Ureter (tissue), 1 donor: ENCODE measurements at places on chromosomes 11 and 22. TPM values are rescaled to one million over a fixed set of nuclear protein-coding genes. Genes with fewer than 3 reads are reported as not detected.

The SYT7 gene
- total RNA-seq: 6.7 TPM

The UPK2 gene
- total RNA-seq: 240 TPM

The TIMP3 gene
- total RNA-seq: 279 TPM

The MAPK8IP2 gene
- 0.83 TPM for total RNA-seq

The GSTP1 gene
- total RNA-seq: 771 TPM

The KCNJ5 gene
- total RNA-seq: 0.94 TPM

The HEPACAM gene
- 0.68 TPM for total RNA-seq

The CALCA gene
- not detected for total RNA-seq

The ART1 gene
- total RNA-seq: not detected

The RAG1 gene
- total RNA-seq: 1.1 TPM

The GALNT18 gene
- total RNA-seq: 13.3 TPM

The KCNE3 gene
- 5.9 TPM for total RNA-seq

The SLC16A8 gene
- 0.26 TPM for total RNA-seq

The CATSPER1 gene
- not detected for total RNA-seq

The ZP1 gene
- total RNA-seq: not detected

The OR10A2 gene
- not detected for total RNA-seq

The BRSK2 gene
- 1.7 TPM for total RNA-seq

The RBMXL2 gene
- total RNA-seq: not detected

The TTC36 gene
- total RNA-seq: 0.60 TPM

The MYO18B gene
- total RNA-seq: 0.34 TPM

The SCGB1D2 gene
- not detected for total RNA-seq

The OR4D5 gene
- total RNA-seq: not detected

The SLC22A8 gene
- total RNA-seq: not detected

The SPI1 gene
- total RNA-seq: 10.6 TPM

The TSPAN18 gene
- 19.1 TPM for total RNA-seq

The CYP2D6 gene
- 2.0 TPM for total RNA-seq

The PDGFD gene
- total RNA-seq: 3.4 TPM

The RASGRP2 gene
- 23.3 TPM for total RNA-seq

The CRY2 gene
- total RNA-seq: 49.9 TPM

The MFRP gene
- not detected for total RNA-seq

The MTFP1 gene
- 9.1 TPM for total RNA-seq

The UBQLN3 gene
- total RNA-seq: 0.70 TPM

The IL18 gene
- 20.0 TPM for total RNA-seq

The MPEG1 gene
- 9.4 TPM for total RNA-seq

The PNPLA5 gene
- not detected for total RNA-seq

The OR8B2 gene
- not detected for total RNA-seq

The B3GAT1 gene
- total RNA-seq: 8.6 TPM

The ACR gene
- total RNA-seq: 1.7 TPM

The ADM2 gene
- 4.6 TPM for total RNA-seq

The CCDC116 gene
- 0.57 TPM for total RNA-seq

The OLFML1 gene
- 13.6 TPM for total RNA-seq

The PTPN5 gene
- total RNA-seq: 2.6 TPM

The CD248 gene
- 49.2 TPM for total RNA-seq

The KIAA1671 gene
- 43.7 TPM for total RNA-seq

The YPEL4 gene
- 0.44 TPM for total RNA-seq

The SLC5A1 gene
- not detected for total RNA-seq

The CD3E gene
- 8.0 TPM for total RNA-seq

The B4GALNT4 gene
- 3.3 TPM for total RNA-seq
